ENCODE measurements at places on chromosomes 7 and 10. TPM values are rescaled to one million over a fixed set of nuclear protein-coding genes. Genes with fewer than 3 reads are reported as not detected.

The C7orf57 gene
- polyA plus RNA-seq, result not detected

The BAMBI gene
- polyA plus RNA-seq, result 13.4 TPM

The ENTPD7 gene
- polyA plus RNA-seq, result 6.5 TPM

The ACBD5 gene
- 7.7 TPM for polyA plus RNA-seq

The COL26A1 gene
- polyA plus RNA-seq, result not detected

The GPR146 gene
- polyA plus RNA-seq, result 2.5 TPM

The MRPL43 gene
- polyA plus RNA-seq, result 142 TPM

The NUTM2E gene
- not detected for polyA plus RNA-seq

The OGDHL gene
- polyA plus RNA-seq, result 0.27 TPM

The STEAP4 gene
- not detected for polyA plus RNA-seq

The CDK14 gene
- polyA plus RNA-seq, result 6.9 TPM

The PSD gene
- 5.8 TPM for polyA plus RNA-seq

The OLAH gene
- polyA plus RNA-seq, result not detected

The RAB19 gene
- not detected for polyA plus RNA-seq
